ENCODE measurements at places on chromosomes 13 and 19.

DNA sequence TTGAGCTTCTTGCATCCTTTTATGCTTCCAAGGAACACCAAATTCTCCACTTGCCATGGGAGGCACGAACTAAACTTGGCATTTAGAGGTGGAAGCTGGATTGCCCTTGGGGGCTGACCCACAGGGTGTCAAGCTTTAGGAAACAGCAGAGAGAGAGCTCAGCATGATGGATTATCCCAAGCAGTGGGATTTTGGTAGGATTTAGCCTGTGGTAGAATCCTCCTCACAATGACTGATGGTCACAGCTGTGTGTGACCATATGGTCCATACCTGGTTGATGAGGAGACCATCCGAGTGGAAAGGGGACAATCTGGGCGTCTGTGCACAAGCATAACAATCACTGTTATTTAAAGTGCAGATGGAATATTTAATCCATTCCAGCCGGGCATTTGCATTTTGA, 40.1 kb upstream of the PSG9 start:
- no peak for DNase-seq

DNA sequence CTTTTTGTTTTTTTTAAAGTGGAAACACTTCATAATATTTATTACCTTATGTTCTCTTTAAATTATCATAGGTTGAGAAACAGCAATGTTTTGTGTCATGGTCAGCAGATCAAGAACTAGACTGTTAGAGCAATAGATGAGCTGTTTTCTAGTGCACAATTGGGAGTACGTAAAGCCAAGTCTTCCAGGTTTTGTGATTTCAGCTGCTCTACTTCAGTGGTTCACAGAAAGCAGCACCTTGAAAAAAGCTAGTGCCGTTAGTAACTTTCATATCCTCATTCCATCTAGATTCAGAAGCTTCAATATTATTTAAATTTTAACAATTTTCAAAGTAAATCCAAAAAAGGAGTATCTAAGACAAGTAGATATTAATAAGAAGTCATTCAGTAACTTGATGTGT, 1.9 kb downstream of the GPR18 start:
- DNase-seq: no peak

DNA sequence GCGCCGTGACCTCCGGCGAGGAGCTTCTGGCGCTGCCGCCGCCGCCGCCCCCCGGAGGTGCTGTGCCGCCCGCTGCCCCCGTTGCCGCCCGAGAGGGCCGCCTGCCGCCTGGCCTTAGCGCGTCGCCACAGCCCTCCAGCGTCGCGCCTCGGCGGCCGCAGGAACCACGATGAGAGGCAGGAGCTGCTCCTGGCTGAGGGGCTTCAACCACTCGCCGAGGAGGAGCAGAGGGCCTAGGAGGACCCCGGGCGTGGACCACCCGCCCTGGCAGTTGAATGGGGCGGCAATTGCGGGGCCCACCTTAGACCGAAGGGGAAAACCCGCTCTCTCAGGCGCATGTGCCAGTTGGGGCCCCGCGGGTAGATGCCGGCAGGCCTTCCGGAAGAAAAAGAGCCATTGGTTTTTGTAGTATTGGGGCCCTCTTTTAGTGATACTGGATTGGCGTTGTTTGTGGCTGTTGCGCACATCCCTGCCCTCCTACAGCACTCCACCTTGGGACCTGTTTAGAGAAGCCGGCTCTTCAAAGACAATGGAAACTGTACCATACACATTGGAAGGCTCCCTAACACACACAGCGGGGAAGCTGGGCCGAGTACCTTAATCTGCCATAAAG, 4.8 kb downstream of the PDX1 start:
- DNase-seq: no peak

GRCh38 chr13:91740756-91741155, 342.3 kb downstream of the GPC5 start:
- no peak for DNase-seq

- DNase-seq: no peak
These were observed 4.6 kb downstream of the LRRC4B start for GRCh38 chr19:50563597-50563996.

DNA sequence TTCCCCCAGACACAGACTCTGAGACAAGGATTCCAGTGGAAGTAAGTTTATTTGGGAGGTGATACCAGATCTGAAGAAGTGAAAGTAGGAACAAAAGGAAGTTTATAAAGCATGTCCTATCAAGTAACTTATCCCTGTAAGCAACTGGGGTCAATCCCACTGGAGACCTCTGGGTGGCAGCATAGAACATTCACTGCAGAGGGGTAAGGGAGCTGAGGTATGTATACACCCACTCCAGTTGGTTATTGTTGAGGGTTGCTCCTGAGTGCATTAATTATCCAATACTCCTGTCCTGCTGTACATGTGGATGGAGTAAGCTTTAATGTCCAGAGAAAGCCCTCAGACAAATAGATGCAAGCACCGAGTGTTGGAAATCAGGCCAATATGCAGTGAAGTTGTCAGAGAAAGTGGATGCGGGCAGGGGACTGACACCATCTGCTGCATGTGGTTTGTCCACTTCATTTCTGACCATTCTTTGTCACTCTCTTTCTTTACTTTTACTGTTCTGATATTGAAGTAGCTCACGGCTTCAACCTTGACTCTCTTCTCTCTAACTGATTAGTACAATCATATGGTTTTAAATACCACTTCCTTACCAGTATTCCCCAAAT, 46.7 kb downstream of the NOTCH3 start:
- DNase-seq: peak; percentile 25

- DNase-seq: no peak
These were observed 886.7 kb upstream of the PCDH20 start for GRCh38 chr13:62302341-62302740.

DNA sequence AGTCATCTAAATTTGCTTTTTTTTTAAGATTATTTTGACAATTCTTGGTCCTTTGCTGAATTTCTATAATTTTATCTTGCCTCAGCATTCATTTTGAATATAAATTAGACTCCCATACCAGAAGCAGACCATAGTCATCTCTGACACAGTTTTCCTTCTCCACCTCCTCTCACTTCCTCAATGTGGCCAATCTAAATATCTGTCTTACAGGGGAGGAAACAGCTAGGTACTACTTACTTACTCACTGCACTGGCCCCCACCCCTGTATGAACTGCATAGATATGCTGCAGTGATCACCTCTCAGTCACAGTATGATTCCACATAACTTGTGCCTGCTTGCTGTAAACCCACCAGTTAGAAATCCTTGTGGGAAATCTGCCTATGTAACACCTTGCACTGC, 665.6 kb downstream of the FGF9 start:
- no peak for DNase-seq

DNA sequence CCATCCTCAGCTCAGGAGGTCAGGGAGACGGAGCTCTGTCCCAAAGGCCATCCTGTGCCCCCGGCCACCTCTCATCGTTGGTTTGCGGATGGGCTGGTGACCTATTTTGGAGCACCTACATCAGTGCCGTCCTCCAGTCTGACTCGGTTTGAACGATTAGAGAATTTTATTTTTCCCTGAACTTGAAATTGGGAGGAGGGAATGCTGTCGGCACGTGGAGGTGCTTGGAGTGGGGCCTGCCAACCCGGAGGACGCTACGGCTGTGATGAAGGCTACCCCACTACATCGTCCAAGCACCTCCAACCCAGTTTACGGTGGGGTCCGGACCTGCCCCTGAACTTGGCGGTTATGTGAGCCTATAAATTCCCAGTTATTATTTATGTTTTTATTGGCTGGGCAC, 3.0 kb upstream of the ZNF554 start:
- DNase-seq: no peak

DNA sequence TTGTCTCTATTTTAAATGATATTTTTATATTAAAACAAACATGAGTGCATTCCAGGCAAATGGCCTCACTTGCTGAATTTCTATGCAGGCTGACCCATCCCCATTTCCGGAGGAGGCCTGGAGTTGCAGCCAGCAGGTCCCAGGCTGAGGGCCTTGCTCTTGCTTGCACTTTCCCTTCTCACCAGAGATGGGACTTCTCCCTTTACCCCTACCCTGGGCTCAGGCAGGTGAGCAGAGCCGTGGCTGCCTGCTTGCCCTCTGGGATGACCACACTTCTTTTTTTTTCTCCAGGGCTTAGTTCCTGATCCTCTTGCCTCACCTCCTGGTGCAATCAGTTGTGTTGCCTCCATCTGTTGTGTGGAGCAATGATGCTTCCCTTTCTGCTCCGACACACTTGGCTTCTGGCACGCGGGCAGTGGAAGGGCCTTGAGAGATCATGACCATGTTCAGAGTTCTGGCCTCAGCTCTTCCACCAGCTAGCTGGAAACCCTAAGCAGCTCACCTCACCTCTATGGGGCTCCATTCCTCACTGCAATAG, 11.1 kb upstream of the OLFM4 start:
- DNase-seq: no peak
